ENCODE measurements at places on chromosomes 7 and 10.

DNA sequence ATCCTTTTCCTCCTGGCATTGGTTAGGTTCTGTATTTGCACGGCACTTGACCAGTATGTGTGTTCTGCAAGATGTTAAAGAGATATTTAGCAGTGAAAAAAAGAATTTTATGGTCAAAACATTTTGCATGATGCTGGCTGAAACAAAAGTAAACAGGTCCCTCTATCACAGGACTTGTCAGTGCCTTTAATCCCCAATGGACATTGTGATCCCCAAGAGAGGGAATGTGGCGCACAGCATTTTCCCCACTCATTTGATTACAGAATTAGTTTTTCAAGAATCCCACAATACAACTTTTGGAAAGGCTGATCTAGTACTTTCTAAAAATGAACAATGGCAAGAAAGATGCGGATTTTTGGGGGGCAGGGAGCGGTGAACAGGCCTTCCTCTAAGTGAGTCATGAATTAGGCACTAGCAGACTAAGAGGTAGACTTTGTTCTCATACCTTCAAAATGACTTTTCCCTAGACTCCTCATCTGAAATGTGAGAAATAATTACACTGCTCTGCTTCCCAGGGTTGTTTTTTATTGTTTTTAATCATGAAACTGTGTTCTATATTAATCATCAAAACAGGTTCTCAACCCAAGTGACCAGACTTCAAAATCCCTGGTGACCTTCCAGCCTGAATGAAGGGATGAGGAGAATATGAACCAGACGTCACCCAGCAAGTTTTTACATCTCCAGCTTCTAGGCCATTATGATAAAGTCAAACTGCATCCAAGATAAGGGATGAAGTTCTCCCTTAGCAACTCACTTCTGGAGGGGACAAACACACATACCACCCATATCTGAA, 8.6 kb downstream of the FBXW4 start:
- DNase-seq: no peak

DNA sequence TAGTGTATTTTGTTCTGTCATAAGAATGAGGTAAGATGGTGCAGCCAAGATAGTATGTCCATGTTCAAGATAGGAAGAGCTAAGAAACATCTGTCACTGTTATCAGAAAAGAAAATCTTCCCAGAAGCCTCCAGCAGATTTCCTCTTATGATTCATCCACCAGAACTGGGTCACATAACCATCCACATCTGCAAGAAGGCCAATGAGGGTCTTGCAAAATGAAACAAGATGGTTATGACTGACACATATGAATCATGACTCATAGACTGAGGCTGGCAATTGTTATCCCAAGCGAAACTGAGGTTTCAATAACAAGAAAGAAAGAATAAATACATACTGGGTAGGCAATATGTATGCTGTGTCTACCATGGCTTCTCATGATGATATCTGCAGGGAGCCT, 30.3 kb downstream of the CCNJ start:
- no peak for DNase-seq

GRCh38 chr7:11969643-11970042, 137.6 kb upstream of the THSD7A start:
- DNase-seq: no peak

- no peak for DNase-seq
These were observed 129.0 kb downstream of the HERPUD2 start for GRCh38 chr7:35565927-35566326.

- no peak for DNase-seq
These were observed 147.6 kb upstream of the C7orf33 start for GRCh38 chr7:148442933-148443332.

DNA sequence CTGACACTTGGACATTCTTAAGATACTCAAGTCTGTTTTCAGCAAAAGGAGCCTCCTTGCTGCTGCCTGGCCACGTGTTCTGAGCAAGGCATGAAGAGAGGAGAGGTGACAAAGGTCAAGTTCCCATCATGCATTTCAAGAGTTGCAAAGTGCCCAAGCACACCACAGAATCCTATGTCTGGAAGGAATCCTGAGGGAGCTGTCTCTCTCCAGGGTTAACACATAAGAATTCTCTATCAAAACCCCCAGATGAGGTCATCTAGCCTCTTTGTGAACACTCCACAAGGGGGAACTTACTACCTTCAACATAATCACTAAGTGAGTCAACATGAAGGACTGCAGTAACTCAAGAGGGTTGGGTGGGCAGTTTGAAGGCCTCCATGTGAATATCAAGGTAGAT, 155.5 kb downstream of the RNF216 start:
- no peak for DNase-seq

GRCh38 chr10:85457191-85457590, 909.4 kb downstream of the GRID1 start:
- no peak for DNase-seq

- DNase-seq: no peak
These were observed 354.8 kb upstream of the CELF2 start for GRCh38 chr10:10662716-10663408.

DNA sequence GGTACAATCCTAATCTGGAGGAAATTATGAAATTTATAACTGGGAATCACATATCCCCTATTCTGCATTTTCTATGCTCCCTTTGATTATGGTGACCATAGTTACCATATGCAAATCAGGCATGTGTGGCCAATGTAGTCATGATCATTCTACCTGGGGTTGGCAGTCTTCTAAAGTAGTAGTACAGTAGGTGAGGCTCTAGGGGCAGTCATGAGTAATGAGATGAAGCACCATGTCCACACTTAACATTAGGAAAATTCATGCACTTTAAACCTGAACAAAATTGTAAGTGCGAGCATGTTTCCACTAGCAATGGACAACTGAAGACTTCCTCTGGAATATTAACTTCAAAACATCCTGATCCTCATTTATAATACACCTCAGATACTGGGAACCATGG, 545.9 kb downstream of the SUGCT start:
- no peak for DNase-seq

- peak; percentile 1 for DNase-seq
These were observed 197.2 kb downstream of the CRPPA start for GRCh38 chr7:16223963-16224707.

DNA sequence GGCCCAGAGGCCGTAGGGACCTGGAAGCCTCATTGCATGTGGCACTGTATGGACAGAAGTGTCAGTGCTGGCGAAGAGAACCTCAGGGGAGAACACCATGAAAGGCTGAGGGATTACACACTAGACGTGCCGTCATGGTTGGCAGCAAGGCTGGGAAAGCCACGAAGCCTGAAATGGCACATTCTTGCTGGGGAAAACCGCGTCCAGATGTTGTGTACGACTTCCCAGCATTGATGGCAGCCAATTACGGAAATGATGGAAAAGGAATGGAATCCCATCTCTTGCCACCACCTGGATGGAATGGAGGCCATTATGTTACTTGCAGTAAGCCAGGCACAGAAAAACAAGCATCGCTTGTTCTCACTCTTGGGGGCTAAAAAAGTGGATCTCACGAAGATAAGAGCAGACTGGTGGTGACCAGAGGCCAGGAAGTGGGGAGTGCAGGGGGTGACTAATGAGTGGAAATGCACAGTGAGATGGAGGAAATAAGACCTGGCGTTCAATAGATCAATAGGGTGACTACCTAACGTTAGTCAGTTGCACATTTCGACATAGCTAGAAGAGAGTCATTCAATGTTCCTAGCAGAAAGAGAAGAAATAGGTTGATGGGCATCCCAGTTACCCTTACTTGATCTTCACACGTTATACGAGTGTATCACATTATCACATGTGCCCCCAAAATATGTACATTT, 14.6 kb upstream of the PWWP2B start:
- DNase-seq: no peak

DNA sequence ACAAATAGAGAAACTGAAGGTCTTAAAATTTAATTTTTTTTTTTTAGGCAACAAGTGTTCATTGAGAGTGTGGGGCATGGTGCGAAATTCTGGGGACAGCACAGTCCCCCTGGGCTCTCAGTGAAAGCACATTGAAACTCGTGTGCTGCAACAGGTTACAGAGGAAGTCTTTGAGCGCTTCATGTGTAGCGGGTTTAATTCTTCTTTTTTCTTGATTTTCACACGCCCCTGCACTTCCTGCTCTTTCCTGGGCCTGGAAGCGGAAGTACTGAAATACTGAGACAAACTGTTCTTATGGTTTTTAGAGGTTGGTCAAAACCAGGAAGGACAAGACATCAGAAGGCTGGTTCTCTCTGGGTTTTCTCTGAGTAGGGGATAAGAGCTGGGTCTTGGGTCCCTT, 203.5 kb downstream of the PTEN start:
- DNase-seq: no peak

DNA sequence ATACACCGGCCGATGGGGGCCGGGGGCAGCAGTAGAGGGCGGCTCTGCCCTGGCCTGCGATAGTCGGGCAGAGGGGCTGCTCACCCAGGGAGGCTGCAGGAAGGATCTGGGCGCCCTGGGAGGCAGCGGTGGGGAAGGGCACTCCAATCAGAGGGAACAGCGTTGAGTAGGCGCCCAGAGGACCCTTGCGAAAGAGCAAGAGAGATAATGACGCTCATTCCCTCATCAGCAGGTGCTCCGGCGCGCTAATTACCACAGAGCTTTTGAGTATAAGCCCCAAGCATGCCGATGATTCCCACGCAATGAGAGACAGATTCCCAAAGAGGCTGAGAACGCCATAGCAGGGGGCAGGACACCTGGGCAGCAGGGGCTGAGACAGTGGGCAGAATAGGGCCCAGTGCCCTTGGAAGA, 215.3 kb downstream of the MAD1L1 start:
- DNase-seq: no peak

- no peak for DNase-seq
These were observed 234.4 kb upstream of the IMMP2L start for GRCh38 chr7:111796671-111797070.

- DNase-seq: no peak
These were observed 78.8 kb downstream of the SND1 start for GRCh38 chr7:127730658-127731276.

DNA sequence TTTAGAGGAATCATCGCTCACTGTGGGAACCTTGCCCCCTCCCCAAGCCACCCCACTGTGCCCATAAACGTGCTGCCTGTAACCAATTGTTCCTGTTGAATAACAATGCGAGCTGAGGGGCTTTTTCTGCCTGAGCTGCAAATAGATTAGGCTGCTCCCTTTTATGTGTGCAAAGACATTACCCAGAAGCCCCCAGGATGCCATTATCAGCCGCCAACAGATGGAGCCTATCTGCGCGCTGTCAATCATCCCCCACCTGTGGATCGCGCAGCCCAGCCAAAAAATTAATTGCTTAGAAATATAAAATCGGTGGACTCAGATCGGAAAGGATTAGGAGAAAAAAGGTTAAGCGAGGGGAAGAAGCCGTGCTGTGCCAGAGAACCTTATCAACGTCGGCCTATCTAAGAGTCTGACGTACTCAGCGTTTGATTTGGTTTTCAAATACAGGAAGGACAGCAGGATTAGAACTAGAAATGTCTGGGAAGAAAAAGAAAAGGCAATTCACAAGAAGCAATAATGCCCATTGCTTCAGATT, 167.3 kb upstream of the MYO3A start:
- no peak for DNase-seq

GRCh38 chr7:138458576-138459412, 1.3 kb upstream of the TRIM24 start:
- no peak for DNase-seq

DNA sequence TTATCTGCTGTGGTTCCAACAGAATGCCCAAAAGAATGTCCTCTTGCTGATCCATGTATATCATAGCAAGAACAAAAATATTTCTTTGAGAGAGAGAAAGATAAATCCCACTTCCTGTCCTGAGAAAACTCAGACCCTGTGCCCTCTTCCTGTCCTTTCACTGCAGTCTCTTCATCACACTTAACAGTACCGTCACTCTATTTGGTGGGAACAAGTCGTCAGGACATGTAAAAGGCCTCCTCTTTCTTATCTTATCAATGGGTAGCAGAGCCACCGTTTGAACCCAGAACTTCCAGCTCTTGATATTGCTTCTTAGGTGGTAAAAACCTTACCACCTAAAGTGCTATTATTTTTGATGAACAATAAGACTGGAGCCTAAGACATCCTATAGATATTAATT, 43.9 kb downstream of the CHRM2 start:
- DNase-seq: no peak

DNA sequence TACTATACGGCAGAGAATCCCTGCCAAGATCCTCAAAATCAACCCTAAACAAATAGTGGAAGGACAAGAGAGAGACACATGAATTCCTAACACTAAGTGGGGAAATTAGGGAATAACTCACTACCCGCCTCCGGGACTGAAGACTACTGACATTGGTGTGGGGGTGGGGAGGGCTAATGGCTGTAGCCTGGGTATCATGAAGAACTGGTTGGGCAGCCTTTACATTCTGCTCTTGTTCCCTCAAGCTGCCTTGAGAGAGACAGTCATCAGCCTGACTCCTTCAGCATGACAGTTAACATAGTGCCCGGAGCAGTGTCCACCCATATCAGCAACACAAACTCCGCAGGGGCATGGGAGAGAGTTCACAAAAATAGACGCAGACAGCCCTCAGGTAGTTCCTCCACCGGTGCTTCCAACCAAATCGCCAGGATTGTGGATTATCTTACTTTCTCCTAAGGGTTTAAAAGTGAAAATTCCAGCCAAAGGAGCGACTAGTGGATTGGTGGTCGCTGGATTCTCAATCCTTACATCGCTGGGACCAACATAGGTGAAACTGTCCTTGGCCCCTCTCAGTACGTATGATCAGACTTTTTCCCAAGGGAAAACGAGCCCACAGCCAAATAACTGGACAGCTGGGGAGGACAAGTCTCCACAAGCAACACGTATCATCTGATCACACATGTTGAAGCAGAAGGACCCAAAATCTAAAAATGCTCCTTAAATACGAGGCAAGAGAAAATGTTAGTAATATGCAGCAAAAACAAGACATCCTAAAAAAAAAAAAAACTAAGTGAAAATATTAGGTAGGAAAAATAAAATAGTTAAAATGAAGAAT, 22.6 kb downstream of the TMEM254 start:
- DNase-seq: no peak

GRCh38 chr7:2632733-2633537, 1.1 kb downstream of the TTYH3 start:
- no peak for DNase-seq

DNA sequence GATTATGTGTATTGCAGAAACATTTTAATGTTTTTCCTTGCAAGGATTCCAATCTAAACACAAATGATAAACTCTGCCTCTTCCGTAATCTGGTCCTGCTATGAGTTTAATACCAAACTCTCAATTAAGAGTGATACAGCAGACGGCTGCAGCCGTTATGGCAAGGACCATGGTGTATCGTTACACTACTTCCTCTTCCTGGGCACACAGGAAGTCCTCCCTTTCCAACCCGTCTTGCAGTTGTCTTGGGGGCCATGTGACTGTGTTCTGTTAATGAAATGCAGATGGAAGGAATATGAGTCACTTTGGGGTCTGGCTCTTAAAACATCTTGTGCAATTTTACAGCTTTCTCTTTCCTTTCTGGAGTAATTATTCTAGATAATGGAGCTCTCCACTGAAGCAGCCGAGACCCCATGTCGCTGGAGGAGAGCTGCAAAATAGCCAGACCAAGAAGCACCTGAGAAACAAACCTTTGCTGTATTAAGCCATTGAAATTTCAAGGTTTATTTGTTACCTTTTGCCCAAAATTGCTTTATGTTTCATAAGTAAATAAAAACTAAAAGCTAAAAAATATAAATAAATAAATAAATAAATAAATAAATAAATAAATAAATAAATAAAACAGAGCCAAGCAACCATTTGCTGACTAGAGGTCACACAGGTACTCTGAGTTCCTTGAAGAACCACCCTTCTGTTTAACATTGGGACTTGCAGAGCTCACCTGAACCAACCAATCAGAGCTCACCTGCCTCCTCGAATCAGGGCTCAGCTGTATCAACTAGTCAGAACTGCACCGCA, 74.7 kb downstream of the FRMPD2 start:
- no peak for DNase-seq

All from stimulated activated CD4-positive, alpha-beta T cell treated with anti-CD3 and anti-CD28 coated beads, TNF-alpha, amount 100 ng/mL, for 48 hours (primary cell).